ENCODE measurements at places on chromosomes 5 and 9.

GRCh38 chr5:32278406-32278805, 34.3 kb downstream of the MTMR12 start:
- DNase-seq, result peak; percentile 42

- DNase-seq, result no peak
Observed at GRCh38 chr5:40683305-40683704, 3.6 kb downstream of the PTGER4 start.

DNA sequence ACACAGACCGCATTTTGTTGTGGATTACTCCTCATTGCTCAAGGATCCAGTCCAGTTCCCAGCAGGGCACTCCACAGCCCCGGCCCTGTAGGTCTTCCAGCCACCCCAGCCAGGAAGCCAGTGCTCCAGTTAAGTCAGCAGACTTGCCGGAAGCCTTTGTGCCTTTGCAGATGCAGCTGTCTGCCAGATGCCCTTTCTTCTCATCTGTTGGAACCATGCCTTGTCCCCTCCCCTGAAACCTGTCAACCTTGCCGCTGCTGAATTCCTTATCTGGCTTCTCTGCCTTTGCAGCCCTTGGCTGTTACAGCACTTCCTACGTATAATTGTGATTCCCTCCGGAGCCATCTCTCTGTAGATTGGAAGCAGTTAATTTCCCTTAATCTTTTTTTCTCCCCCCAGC, 28.4 kb downstream of the PSAT1 start:
- DNase-seq, result no peak

DNA sequence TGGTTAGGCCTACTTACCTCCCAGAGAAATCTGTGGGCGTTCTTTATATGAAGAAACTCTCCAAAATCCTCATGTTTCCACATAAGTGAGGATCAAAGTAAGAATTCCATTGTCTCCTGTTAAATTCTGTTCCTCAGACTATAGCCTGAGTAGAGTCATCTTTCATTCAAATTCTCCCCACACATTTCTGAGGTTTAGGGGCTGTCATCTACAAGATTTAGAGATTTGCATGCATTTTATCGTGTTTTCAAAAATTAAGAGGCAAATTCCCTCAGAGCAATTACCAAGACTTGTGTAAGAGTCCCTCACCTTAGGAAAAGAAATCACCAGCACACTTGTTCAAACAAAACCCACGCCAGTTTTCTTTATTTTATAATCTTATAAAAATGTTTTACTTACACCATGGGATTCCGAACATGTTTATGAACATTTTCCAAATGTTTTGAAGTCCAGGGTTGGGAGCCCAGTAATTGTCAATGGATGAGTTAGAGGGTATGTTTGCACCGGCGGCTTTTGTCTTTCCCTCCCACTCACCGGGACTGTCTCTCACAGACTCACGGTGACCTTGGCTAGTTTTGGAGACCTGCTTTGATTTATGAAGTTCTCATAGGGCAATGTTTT, 367.6 kb downstream of the ENC1 start:
- DNase-seq, result no peak

DNA sequence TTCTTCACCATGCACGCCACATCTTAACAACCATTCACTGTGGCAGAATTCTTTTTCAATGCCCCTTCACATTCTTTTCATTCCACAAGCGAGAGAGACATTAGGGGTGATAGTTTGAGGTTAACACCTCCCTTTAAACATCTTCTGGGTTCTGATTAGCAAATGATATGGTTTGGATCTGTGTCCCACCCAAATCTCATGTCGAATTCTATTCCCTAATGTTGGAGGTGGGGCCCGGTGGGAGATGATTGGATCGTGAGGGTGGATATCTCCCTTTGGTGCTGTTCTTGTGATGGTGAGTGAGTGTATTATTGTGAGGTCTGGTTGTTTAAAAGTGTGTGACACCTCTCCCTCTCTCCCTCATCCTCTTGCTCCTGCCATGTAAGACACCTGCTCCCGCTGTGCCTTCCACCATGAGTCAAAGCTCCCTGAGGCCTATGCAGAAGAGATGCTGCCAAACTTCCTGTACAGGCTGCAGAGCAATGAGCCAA, 46.1 kb upstream of the RAI14 start:
- DNase-seq, result no peak

DNA sequence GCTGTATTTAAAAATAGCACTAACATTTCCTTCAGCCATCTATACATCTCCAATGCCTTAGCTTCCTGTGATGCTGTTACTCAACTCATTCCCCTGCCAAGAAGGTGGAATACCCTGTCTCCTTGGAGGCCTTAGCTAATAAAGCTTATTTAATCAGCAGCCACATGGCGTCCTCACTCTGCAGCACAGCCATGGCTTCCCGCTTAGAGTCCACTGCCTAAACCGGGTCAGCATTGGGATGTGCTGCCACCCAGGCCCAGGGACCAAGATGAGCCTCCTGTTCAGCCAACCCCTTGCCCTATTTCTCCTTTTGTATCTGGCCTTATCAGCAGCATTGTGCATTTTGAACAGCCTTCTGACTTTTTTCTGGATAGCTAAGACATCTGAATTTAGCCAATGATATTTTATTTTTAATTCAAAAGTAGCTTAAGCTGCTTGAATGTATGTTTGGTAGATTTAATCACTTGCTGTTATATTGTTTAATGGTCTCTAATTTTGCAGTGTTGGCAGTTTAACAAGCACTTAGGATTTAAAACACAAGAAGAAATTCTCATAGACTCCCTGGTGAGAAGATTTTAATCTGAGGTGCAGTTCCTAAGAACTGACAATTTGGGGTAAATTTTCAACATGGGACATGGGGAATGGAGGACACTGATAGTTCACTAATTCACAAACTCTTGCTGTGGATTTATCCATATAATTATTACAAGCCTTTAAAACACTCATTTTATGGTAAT, 113.0 kb downstream of the RPS23 start:
- DNase-seq, result no peak

- no peak for DNase-seq
Observed at GRCh38 chr5:55052383-55052931, 28.4 kb downstream of the GZMK start.

- DNase-seq, result no peak
Observed at GRCh38 chr5:143094087-143094521, 309.4 kb downstream of the NR3C1 start.
